ENCODE measurements at places on chromosomes 3 and 15.

DNA sequence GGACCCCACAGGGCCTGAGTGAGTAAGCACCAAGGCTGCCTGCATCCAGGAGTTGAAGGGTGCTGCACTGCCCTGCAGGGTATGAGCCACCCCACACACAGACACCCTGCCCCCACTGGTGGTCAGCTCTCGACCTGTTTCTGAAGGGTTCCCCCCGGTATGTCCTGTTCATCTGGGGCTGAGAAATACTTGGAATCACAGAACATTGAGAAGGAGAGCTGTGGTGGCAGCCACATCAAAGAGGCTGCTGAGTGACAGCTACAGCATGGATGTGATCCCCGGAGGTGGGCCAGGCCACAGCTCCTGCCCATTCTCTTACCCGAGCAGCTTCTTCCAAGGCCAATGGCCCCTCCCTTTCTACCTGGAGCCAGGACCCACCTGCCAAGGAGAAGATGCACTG, 66.4 kb upstream of the PLXNA1 start:
- DNase-seq = no peak

- no peak for DNase-seq
Observed at GRCh38 chr3:107690522-107691138, 167.9 kb downstream of the BBX start.

GRCh38 chr15:55707951-55708350, 35.0 kb downstream of the PRTG start:
- DNase-seq = no peak

- DNase-seq = no peak
Observed at GRCh38 chr15:37037071-37037655, 63.2 kb downstream of the MEIS2 start.

DNA sequence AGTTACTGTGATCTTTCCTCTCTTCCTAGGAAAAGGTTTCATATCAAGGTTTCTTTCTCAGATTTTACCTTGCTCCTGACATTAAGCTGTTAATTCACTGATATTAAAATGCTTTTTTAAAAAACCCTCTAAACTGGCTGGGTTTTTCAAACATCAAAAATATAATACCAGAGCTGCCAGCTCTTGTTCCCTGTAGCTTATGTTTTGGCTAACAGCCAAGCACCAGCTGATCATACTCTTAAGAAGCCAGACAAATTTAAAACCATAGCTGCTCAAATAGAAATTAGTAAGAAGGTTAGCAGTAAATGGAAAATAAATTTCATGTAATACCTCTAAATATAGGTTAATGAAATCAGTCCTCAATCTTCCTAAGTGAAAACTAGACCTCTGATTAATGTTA, 657.5 kb downstream of the GRM7 start:
- DNase-seq = no peak

- no peak for DNase-seq
Observed at GRCh38 chr3:194279701-194280360, 71.3 kb downstream of the CPN2 start.

DNA sequence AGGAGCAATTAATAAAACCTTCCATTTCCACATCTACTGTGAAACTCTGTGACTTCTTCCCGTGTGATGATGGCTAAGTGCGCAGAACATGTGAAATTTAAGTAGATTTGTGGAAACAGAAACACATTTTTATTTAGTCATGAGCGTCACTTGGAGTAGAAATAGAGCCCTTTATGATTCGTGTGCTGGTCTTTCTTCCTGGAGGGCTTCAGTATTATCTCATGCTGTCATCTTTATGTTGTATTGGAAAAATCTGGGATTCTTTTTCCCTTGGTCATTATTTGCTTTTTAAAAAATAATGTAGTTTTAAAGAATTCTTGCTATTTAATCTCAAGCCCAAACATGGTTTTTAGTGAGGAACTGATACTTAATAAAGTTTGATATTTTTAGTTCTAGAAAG, 284.0 kb upstream of the CTDSPL start:
- no peak for DNase-seq

GRCh38 chr3:71062952-71063772, 520.4 kb downstream of the FOXP1 start:
- DNase-seq = no peak

GRCh38 chr15:85071061-85071460, 89.4 kb downstream of the PDE8A start:
- no peak for DNase-seq

DNA sequence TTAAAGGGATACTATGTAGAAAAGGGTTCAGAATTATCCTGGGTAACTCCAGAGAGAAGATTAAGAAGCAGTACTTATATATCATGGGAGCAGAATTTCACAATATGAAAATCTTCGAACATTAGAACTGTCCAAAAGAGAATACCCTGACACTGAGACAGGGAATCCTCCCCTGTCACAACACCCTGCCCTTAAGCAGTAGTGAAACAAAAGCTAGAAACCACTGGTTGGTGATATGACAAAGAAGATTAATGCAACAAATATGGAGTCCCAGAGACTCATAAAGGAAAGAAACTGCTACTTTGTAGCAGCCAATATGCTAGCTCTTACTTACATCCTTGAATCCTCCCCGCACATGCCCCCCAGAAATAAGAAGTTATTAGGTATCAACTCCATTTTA, 18.5 kb downstream of the MIX23 start:
- no peak for DNase-seq

- DNase-seq = no peak
Observed at GRCh38 chr15:99212406-99212805, 37.0 kb downstream of the TTC23 start.

GRCh38 chr3:25103391-25103790, 324.7 kb upstream of the RARB start:
- DNase-seq = no peak

DNA sequence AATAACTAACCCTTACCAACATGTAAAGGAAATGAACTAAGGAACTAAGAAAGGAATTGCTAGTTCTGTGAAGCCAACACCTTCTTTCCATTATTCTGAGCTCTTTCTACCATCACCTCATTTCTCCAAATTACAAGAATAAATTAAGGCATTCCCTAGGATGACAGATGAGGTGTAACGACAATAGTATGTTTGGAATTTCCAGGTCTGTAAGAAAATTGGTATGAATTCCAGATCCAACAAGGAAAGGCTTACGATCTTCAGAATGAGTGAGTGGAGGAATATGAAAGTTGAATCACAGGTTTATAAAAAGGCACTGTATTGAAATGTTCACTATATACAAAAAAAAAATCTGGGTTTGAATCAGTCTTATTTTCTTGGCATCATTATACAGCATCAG, 4.5 kb upstream of the NANOGP8 start:
- DNase-seq = no peak

GRCh38 chr3:189389346-189389745, 217.6 kb downstream of the TPRG1 start:
- no peak for DNase-seq

GRCh38 chr15:32222716-32223115, 180.4 kb downstream of the GOLGA8K start:
- no peak for DNase-seq

DNA sequence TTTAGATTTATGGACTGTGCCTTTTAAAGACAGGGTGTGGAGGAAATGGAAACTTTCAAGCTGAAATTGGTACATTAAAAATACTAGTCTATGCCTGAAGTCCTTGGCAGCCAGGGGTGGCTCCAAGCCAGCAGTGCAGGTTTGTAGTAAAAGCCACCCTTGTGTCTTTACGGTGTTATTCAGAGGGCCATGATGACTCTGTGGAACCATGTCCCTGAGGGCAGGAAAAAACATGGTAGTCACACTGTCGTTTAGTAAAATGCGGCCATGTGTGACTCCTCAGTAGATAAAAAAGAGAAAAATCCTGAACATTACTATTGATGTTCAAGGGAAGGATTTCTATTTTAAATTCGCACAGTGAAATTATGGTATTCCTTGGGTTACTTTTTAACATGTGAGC, 2.7 kb downstream of the FAN1 start:
- no peak for DNase-seq

DNA sequence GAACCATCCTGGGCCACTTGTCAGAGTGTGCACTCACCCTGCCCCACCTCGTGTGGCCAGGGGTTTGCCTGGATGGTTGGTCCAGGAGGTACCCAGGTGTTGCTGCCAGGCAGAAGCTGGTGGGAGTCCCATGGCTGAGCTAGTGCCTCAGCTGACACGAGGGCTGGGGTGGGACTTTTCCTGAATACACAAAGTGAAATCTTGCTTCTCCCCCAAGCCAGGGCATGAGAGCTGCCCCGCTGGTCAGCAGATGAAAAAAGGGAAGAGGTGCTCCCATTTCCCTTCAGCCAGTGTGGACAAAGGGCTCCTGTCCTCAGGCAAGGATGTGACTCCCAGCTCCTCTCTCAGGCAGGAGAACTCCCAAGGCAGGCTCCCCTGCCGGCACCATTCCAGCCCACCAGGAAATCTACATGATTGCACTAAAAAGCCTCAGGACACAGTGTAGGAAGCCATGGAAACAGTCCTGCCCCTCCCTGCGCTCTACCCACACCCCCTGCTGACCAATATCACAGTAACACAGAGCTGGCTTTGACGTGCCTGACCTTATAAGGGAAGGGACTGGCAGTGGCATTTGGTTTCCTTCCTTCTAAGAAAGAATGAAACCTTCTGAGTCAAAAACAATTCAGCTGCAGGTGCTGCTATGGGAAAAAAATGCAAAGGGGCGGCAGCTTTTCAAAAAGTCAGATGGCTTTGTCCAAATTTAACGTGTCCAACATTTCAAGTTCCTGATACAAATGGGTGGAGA, 33.9 kb downstream of the MYO5C start:
- peak; percentile 81 for DNase-seq

GRCh38 chr15:57017024-57017423, 98.6 kb downstream of the TCF12 start:
- no peak for DNase-seq

DNA sequence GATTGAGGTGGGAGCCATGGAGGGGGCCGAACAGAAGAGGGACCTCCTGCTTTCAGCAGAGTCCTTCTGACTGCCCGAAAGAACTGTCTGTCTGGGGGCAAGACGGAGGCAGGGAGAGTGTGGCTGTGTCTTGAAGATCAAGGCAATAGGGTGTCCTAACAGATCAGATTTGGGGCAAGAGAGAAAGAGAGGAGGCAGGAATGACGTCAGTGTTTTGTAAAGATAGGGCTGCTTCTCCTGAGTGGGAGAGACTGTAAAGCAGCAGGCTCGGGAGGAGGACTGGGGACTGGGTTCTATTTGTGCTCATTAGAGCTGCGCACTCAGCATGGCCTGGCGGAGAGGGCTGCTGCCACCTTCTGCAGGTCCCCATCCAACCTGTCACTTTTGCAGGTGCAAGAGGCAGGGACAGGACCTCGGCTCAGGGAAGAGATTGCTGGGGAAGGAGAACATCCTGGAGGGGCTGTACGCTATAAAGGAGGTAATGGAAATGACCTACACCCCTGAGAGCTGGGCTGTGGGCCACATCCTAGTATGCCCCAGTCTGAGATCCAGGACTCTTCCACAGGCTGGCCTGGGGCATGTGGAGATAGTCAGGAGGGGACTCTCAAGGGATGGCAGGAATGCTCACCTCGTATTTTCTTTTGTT, 29.0 kb upstream of the FGD5 start:
- peak; percentile 54 for DNase-seq

- DNase-seq = no peak
Observed at GRCh38 chr15:45473068-45473467, 49.5 kb downstream of the SLC30A4 start.

DNA sequence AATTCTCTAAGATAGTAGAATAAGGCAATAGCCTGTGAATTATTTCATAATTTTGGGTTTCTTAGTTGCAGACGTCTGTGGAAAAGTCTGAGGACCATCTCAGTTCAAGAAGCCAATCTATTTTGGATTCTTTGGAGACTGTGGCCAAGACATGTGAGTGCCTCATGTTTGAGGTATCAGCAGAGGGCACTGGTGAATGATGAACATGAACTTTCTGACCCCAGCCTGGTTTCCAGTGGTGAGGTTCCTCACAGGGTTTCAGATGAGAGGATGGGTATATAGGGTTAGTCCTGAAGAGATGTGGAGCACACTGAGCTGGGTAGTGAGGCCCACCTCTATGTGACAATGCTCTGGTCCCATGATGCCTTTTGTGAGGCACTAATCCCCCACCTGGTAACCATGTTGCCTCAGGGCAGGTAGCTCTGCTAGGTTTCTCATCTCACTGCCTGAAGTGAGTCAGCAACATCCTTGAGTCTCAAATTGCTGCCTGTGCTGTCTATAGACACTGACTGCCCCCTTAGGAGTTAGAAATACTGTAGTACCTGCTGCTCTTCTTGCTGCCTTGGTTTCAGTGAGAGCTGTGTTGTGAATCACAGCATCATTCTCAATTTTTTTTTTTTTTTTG, 32.3 kb downstream of the C3orf62 start:
- no peak for DNase-seq

DNA sequence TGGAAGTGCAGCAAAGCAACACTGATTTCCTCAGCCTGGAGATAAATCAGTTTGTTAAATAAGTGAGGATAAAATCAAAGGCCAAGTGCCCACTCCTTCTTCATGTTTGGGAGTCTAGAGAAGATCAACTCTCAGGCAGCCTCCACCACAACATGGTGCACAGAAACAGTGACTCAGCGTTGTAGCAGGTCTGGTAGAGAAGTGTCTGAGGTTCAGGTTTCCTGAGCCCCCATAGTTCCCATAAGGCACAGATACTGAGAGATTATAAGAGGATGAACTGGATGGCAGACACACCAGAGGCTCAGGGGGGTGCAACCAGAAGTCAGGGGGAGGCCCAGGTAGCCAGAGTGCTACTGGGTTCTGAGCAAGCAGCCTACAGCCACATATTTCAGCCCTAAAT, 166.7 kb downstream of the FRMD5 start:
- DNase-seq = no peak

- DNase-seq = no peak
Observed at GRCh38 chr15:58517252-58517681, 85.5 kb downstream of the LIPC start.

GRCh38 chr3:55576621-55577388, 89.7 kb upstream of the WNT5A start:
- DNase-seq = no peak

DNA sequence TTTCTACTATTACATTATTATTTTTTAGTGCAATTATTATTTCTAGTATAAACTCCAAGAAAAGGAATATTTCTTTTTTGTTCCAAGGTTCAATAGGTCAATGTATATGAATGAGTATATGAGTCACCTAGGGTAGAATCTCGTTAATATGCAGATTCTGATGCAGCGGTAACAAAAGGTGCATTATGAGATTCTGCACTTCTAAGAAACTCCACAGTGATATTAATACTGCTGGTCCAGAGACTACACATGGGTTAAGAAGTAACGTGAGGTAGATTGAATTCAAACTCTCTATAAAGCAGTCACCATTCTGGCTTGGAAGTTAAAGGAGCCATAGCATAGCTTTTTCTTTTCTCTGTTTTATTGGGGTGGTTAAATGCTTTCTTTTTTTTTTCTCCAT, 596.2 kb upstream of the TBL1XR1 start:
- DNase-seq = no peak

GRCh38 chr3:172140499-172141391, 101.4 kb downstream of the FNDC3B start:
- no peak for DNase-seq

DNA sequence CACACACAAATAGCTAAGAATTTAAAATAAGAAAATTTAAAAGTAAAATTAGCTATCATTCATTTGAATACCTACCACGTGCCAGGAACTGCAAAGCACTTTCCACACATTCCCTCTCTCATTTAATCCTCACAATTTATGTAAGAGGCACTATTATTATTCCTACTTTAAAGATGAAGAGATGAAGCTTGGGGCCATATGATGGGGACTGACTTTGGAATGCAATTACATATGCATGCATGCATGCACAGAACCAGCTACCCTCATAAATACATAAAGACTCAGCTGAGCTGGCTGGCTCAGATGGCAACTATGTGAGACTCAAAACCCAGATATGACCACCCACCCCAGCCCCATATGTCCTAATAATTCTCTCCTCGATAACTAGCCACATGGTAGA, 31.7 kb upstream of the THUMPD3 start:
- DNase-seq = no peak
